Aorta (tissue), 5 donors: ENCODE measurements at places on chromosomes 5 and 9.

GRCh38 chr5:180816608-180817534 lies 14.3 kb upstream of the MGAT1 start:
- DNase-seq = no peak
- H3K27me3 ChIP-seq = no peaks in the 10 kb centered on the region
- H3K36me3 ChIP-seq = no peaks in the 10 kb centered on the region

DNA sequence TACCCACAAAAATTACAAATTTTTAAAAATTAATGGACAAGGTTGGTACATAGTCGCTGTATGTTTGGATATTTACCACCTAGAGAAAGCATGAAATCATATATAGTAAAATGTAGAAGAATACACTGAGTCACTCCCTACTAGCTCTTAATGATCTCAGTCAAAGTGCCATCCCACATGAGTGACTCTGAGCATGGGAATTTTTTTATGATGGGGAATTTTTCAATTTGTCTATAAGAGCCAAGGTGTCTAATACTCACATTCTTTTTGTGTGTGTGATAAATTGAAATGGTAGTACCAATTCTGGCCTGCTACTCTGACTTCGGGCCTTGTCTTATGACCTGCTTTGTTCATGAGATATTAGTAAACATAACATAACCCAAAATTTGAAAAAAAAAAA lies 483.2 kb downstream of the CDH10 start:
- H3K4me1 ChIP-seq = no peaks in the 10 kb centered on the region
- no peak overlapping the region for H3K27ac ChIP-seq
- no peak overlapping the region for H3K4me3 ChIP-seq

DNA sequence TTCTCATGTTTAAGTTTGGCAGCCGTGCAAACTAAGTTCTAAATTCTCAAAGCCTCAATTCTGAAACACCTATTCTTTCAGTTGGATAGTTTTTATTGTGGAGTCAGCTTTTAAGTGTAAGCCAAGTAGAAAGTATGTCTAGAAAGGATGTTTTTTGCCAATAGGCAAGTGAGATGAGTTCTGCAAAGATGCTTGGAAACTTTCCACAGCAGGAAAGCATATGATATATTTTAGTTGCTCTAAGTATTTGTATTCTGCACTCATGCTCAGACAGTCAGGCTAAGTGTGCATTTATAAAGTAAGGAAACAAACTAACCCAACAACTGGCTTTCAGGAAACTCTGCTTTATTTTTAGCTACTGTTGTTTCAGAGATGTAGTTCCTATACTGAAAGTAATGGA lies 67.3 kb upstream of the CDH18 start:
- no peaks in the 10 kb centered on the region for H3K4me1 ChIP-seq
- no peaks in the 10 kb centered on the region for H3K36me3 ChIP-seq
- no peak overlapping the region for H3K4me3 ChIP-seq
- H3K27ac ChIP-seq = no peak overlapping the region
- DNase-seq = no peak

DNA sequence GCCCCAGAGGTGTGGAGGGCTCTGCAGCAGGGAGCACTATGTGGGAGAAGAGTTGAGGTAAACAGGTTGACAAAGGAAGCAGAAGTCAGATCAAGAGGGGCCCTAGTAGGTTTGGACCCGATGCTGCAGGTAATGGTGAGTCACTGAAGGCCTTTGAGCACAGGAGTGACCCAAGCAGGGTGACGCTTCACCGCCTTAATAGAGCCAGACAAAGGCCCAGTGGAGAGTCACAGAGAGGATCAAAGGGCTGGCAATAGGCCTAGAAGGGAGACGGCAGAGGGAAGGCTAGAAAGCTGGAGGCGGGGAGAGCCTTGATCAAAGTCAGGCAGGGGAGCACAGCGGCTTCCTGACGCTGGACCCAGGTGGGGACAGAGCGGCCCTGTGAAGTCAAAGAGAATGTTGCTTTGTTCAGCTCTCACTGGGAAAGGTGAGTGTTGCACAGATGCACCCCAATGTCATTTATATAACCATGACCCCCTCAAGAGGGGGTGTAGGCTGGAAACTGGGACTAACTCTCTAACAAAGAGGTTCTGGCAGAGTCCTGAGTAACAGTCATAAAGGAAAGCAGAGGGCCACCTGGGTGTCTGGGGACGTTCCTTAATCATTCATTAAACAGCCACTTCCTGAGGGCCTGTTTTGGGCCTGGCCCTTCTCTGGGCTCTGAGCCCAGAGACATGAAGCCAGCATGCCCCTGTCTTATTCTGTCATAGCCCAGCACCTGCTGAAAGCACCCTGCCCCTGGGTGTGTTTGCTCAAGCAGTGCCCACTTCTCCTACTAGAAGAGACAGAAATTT lies 9.8 kb upstream of the CPLX2 start:
- no peaks in the 10 kb centered on the region for H3K4me1 ChIP-seq
- no peaks in the 10 kb centered on the region for H3K36me3 ChIP-seq
- H3K27me3 ChIP-seq = no peaks in the 10 kb centered on the region
- H3K4me3 ChIP-seq = no peak overlapping the region
- DNase-seq = no peak

DNA sequence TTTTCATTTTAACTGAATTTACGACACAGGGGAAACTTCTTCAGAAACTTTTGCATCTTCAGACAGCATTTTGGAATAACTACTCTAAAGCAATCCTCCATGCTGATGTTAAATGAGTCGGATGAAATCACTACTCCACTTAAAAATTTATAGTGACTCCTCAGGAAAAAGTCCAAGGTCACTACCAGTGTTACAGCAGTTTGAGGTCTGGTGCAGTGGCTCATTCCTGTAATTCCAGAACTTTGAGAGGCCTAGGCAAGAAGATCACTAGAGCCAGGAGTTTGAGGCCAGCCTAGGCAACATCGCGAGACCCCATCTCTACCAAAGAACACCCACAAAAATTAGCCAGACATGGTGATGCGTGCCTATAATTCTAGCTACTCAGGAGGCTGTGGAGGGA lies 5.9 kb upstream of the GAS1 start:
- no peaks in the 10 kb centered on the region for H3K4me1 ChIP-seq
- H3K27me3 ChIP-seq = no peaks in the 10 kb centered on the region
- H3K36me3 ChIP-seq = no peaks in the 10 kb centered on the region
- H3K4me3 ChIP-seq = no peak overlapping the region
- no peak for DNase-seq
